A549 treated with AZD2906 at 1 μM for 4 hours (cell line): ENCODE measurements at places on chromosomes 2 and 18. TPM values are rescaled to one million over a fixed set of nuclear protein-coding genes. Genes with fewer than 3 reads are reported as not detected.

Gene MTX2
- 38.4 to 40.7 TPM (median 40.0 TPM) in 5 replicates for total RNA-seq

Gene UGT1A4
- 0.06 to 0.11 TPM (median 0.06 TPM) in 3 of 5 replicates, not detected in the others for total RNA-seq

Gene STPG4
- 0.03 to 0.07 TPM in 2 of 5 replicates, not detected in the others for total RNA-seq

Gene MERTK
- 3.0 to 4.3 TPM (median 3.3 TPM) in 5 replicates for total RNA-seq

Gene GCG
- total RNA-seq, result 0.05 TPM in 1 of 5 replicates, not detected in the others

Gene GTF2A1L
- total RNA-seq, result not detected in 5 replicates

Gene CCDC85A
- 0.31 to 0.46 TPM (median 0.35 TPM) in 5 replicates for total RNA-seq

Gene ALK
- not detected in 5 replicates for total RNA-seq

Gene TXNL1
- 57.4 to 62.9 TPM (median 59.7 TPM) in 5 replicates for total RNA-seq

Gene ANKRD53
- total RNA-seq, result 0.06 to 0.16 TPM (median 0.12 TPM) in 4 of 5 replicates, not detected in the other

Gene PDIA6
- 332 to 352 TPM (median 341 TPM) in 5 replicates for total RNA-seq

Gene NIFK
- 59.6 to 65.2 TPM (median 63.3 TPM) in 5 replicates for total RNA-seq
